ENCODE measurements at places on chromosomes 1 and 21.

- DNase-seq = no peak
Observed at GRCh38 chr1:234188454-234188792, 184.8 kb upstream of the COA6 start.

DNA sequence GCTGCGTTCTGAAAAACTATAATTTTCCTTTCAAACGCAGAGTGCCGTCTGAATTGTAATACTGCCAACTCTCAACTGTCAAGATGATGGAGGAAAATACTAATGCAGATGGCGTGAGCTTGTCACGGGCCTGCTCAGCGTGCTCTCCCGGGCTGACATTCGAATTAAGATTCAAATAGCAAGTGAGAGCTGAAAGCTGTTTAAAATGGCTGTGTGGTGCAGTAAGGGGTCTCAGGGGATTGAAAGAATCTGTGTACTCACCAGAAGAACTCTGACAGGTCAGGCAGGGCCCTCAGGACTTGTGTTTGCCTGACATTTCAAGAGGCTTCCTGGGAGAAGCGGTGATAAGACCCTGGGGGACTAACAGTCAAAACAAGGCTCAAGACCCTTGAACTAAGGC lies 33.1 kb downstream of the ZMYND12 start:
- no peak for DNase-seq

GRCh38 chr1:48792961-48793360 lies 16.3 kb upstream of the BEND5 start:
- no peak for DNase-seq

DNA sequence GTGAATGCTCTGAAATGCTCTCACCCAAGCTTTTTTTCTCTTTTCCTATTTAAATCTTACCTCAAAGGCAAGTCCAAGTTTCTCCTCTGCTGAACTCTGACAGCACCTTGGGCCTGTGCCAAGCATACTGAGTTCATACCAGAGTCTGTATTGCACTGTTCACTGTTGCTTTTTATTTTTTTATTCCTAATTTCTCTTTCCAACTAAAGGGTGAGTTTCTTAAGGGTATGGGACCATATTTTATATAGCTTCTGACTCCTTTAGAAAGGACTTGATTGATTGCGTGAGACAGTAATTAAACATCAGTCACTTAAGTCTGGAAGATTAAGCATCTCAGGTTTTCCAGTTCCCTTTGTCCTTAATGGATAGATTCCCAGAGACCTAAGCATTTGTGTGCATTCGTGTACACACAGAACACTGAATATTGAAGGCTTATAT lies 69.9 kb downstream of the CACHD1 start:
- DNase-seq = no peak

DNA sequence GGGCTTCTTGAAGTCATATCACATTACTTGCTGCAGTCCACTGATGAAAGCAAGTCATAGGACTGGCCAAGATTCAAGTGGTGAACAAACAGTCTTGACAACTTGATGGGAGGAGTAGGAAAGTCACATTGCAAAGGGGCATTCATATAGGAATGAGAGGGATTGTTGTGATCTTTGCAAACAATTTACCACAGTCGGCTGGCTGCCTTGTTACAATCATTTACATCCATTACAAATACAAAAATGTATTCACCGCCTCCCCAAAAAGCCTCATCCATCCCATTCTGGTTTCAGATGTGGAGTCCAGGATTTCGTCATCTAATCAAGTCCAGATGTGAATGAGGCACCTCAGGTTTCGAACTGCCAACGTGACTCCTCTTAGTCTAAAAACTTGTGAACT lies 26.8 kb downstream of the GORAB start:
- no peak for DNase-seq

DNA sequence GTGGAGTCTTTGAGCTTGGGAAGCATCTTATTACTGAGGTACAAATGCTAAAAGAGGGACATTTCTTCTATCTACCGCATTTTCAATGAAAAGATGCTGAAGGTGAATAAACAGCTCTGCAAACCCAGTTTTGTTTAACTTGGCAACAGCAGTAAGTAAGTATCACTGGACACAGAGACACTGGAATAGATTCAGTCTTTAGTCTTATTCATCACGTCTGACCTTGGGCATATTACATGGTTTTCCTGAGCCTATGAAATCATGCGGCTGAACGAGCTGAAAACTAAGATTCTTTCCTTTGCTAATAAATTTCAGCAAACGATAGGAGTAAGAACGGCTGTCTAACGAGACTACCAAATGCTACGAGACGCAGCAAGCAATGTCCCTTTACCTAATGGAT lies 207.4 kb downstream of the GABPA start:
- no peak for DNase-seq

GRCh38 chr1:14738647-14739046 lies 140.2 kb downstream of the KAZN start:
- DNase-seq = no peak

DNA sequence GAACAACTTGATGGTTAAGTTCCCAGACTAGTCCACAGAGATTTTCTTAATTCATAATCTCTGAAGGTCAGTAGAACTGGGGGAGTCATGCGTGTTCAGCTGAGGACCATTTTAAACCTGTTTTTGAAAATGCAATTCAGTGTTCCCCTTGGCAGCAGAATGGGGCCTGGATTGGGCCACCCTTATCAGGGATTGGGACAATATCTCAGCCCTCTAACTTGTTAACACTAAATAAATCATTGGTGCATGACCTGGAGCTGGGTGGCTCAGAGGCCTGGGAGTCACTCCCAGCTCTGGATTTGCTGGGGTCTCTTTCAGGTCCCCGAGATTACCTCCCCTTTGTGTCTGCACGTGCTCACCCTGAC lies 55.3 kb downstream of the MRPS6 start:
- DNase-seq = no peak

GRCh38 chr1:77704736-77705135 lies 22.3 kb upstream of the ZZZ3 start:
- DNase-seq = no peak
